Bone marrow (tissue), 2 donors: ENCODE measurements at places on chromosomes 5 and 9.
A peak's percentile ranks its signal among the peaks of the same experiment; 100 is the strongest.

DNA sequence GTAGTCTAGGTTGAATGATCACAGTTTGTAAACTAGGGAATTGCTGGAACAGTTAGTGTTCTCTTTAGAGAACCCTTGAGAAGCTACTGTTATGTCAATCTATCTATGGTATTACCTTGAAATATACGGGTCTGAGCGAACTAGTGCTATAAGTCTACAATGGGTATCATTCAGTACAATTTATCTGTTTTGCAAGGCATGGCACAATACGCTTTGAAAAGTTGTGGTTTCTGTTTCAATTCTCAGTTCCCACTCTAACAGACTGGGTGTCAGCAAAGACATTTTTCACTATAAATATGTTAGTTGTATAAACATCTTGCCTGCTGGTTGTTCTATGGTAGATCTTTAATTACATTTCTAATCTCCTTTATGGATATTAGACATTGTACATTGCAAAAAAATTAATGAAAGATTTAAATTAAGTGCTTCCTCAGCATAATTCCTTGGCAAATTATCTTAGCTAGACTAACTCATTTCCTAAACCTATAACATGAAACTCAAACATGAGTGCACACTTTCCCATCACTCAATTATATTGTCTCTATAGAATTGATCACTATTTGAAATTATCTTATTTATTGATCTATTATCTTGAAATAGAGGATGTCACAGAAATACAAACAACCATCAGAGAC lies 24.9 kb upstream of the SLCO6A1 start:
- no peak for DNase-seq

DNA sequence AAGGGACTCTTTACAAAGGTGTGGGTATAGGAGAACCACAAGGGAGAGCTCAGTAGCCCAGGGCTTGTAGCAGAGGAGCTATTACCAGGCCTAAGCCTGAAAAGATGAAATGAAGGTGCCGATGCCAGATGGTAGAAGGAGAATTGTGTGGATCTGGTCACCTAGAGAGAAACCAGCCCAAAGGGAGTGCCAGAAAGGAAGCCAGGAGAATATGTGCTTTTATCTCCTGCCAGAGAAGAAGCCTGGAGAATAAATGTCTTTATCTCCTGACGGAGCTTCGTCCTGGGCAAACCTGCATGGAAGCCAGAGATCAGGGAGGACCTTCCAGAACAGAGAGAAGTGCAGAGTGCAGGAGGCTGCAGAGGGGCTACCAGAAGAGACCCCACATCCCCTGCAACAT lies 142.6 kb downstream of the MED10 start:
- no peak for DNase-seq

DNA sequence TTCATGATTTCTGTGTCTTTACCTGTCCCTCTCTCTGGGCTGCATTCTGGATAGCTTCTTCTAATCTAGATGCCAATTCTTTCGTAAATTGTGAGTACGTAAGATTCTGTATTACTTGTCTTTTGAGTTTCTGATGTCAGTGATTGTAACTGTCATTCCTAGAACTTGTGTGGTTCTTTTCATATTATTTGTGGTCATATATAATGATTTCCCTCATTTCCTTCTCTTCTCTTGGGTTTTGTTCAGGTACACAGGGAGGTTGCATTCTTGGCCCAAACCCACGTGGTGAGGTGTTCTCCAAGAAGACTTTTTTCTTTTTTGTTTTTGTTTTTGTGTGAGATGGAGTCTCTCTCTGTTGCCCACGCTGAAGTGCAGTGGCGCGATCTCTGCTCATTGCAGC lies 13.8 kb downstream of the UGCG start:
- no peak for DNase-seq

- DNase-seq: no peak
Measured at GRCh38 chr9:17625644-17626388, 47.0 kb downstream of the SH3GL2 start.

- DNase-seq: no peak
Measured at GRCh38 chr9:133679056-133679455, 42.9 kb downstream of the DBH start.

GRCh38 chr9:129166623-129167557 lies 11.2 kb downstream of the IER5L start:
- peak; percentile 76 for DNase-seq

DNA sequence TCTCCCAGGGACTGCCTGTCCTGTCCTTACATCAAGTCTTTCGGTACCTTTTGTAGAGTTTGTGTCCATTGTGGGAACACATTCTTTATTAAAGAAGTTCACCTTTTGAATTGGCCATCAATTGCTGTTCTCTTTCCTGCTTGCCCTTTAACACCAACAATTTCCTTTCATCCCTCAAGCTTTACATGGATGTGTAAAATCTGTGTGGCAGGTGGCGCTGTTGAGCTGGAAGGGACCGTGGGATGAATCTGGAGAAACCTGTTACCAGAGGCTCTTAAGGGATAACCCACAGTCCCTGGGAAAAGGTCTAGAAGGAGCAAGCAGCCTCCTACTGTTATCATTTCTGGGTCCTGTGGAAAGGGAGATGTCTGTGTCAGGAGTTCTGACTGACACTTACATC lies 7.9 kb upstream of the ZFP62 start:
- DNase-seq: peak; percentile 34

GRCh38 chr9:70609542-70610286 lies 195.3 kb upstream of the KLF9 start:
- DNase-seq: no peak

DNA sequence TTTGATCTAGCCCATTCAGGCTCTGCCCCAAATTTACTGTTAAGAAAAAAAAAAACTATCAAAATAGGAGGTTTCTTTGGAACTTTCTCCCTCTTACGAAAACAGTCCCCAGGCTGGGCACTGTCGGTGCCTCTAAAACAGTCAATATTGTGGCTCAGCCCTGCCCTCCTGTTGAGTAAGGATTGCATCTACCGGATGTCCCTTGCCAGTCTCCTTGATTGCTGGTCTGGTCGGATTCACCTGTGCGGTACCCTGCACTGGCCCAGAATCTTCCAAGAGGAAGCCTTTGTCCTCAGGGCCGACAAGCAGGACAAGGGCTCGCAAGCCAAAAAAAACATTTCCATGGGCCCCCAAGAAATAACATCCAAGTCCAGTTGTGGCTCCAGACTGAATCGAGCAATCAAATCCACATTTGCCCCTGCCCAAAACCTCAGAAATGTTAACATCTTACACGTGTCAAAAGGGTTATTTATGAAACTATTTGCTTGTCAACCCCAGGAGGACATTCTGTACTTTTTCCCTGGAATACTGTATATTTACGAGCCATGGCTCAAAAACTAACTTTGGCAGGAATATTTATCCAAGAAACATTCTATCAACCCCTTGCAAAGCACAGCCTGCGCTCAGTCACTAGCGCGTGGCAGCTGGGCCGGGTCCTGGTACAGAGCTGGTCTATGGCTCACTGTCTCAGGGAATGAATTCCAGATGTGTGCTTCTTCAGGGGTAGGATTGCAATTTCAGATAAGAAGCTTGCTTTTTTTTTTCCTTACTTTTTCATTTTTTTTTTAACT lies 129.2 kb upstream of the ADRA1B start:
- DNase-seq: no peak

- no peak for DNase-seq
Measured at GRCh38 chr9:21357479-21358460, 7.1 kb upstream of the IFNA6 start.

DNA sequence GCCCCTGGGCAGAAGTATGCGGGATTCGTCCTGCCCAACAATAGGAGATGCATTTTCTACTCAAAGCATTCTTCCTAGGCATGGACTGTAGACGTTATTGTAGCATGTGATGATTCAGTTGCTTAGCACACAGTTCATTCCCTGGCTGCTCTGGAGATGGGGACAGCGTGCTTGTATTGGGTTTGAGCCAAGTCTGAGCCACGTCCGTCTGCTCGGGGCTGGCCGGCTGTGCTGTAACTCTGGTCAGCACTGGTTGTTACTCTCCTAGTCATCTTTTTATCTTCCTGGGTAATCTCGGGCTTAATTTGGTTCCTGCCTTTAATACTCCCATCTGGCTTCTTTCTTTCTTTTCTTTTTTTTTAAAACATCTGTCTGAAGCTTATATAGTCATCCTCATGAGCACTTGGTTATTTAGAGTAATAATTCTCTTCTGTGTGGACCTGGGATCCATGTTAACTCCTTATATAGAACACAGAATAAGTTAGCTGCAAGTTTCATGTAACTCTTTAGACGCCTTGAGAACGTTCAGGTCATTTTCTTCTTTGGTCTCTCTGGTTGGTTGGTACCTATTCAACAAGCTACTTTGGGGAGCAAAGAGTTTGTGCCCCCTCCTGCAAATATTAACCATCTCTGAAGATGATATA lies 118.8 kb upstream of the RPS23 start:
- no peak for DNase-seq

DNA sequence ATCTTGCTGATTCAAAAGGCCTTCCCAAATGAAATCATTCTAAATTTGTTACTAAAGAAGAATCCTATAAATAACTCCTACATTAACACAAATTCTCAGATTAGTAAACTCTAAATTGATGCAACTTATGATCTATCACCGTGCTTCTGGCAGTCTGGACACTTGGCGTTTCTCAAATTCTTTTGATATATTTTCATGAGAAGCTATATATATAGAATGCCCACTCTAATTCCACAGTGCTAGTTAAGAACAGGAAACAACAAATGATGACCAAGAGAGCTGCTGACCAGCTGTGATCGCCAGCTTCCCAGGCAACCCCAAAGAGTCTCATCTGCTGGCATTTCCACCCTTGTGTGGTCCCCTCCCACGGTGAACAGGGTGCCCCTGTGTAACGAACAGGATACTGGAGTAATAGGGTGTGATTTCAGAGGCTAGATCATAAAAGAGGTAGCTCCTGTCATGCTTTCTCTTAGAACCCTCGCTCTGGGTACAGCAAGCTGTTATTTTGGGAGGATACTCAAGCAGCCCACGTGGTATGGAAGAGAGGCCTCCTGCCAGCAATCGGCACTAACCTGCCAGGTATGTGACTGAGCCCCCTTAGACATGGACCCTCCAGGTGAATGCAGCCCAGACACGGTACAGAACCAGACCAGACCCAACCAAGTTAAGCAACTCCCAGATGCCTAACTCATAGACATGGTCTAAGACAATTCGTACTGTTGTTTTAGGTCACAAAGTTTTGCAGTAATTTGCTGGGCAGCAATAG lies 64.7 kb downstream of the CDC14B start:
- DNase-seq: no peak

DNA sequence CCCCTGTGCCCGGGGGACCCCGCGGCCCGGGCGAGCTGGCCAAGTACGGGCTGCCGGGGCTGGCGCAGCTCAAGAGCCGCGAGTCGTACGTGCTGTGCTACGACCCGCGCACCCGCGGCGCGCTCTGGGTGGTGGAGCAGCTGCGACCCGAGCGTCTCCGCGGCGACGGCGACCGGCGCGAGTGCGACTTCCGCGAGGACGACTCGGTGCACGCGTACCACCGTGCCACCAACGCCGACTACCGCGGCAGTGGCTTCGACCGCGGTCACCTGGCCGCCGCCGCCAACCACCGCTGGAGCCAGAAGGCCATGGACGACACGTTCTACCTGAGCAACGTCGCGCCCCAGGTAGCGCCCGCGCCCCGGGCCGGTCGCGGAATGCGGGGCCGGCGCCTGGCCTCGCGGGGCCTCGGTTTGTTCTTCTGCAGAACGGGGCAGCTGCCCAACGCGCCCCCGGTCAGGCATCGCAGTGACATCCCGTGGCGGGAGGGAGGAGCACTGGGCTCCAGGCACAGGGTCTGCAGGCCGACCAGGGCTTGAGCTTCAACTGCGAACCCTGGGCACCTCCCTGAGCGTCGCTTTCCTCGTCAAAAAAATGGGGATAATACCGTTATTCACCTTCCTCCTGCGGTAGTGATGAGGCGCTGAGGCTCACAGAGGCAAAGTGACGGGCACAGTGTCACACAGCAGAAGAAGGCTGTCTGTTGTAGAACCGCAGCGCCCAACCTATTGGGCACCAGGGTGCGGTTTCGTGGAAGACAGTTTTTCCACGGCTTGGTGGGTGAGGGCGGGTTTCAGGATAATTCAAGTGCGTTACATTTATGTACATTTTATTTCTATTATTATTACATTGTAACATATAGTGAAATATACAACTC lies 777 bp downstream of the ENDOG start:
- DNase-seq: no peak

GRCh38 chr9:17810317-17810716 lies 231.5 kb downstream of the SH3GL2 start:
- no peak for DNase-seq

DNA sequence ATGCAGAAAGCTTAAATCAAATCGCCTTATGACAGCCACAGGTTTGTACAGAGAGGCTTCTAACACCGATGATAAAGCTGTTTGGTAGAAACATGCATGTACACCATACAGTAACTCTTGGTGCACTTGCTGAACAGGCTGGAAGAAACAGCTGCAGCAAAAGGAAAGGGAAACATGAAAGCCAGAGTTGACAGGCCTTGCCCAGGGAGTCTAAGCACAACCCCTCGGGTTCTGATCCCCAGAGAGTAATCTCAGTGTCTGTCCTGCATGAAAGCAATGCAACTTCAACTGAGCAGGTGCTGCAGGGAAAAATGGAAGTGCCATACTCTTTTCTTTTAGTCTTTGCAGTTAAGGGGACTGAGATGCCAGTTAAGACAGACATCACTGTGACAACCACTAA lies 419.9 kb downstream of the BNC2 start:
- no peak for DNase-seq

DNA sequence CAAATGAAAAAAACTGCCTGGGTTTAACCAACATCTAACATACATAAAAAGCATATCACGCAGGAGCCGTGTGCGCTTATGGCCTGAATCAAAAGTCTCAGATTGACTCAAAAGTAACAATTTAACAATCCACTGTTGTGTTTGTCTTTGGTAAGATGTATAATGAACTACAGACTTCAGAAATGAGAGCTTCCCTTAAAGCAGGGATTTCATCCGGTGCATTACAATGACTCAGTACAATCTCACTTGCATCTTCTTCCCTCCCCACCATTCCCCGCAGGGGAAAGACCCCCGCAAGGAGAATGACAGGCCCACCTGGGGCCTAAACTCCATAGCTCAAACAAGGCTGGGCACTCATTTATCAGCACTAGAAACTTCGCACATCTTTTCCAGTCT lies 1.4 kb downstream of the ZFR start:
- DNase-seq: no peak

GRCh38 chr5:172845154-172845553 lies 11.1 kb downstream of the ERGIC1 start:
- DNase-seq: no peak

GRCh38 chr5:100706776-100707175 lies 171.6 kb downstream of the FAM174A start:
- DNase-seq: peak; percentile 71

- no peak for DNase-seq
Measured at GRCh38 chr5:101977729-101978345, 318.2 kb downstream of the SLCO4C1 start.

GRCh38 chr5:127555826-127556225 lies 38.4 kb downstream of the PRRC1 start:
- DNase-seq: no peak

DNA sequence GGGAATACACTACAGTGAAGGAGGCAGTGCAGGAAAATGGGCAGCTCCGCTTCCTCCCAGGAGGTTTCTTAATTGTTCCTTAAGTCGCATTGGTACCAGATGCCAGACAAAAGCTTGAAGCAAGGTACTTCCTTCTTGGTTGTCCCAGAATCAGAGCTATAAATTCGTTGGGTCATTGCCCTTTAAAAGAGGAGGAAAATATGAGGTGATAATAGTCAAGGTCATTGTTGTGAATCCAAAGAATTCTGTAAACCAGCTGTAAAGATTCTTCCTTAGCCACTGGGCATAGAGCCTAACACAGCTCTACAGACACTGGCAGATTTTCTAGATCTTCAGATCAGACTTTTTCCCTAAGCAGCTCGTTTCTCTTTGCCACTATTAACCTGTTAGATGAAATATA lies 444.1 kb upstream of the TLE4 start:
- no peak for DNase-seq
